ENCODE measurements at places on chromosomes 4 and X.
A peak's percentile ranks its signal among the peaks of the same experiment; 100 is the strongest.

- DNase-seq = no peak
Observed at GRCh38 chr4:56874166-56874565, 33.5 kb upstream of the REST start.

DNA sequence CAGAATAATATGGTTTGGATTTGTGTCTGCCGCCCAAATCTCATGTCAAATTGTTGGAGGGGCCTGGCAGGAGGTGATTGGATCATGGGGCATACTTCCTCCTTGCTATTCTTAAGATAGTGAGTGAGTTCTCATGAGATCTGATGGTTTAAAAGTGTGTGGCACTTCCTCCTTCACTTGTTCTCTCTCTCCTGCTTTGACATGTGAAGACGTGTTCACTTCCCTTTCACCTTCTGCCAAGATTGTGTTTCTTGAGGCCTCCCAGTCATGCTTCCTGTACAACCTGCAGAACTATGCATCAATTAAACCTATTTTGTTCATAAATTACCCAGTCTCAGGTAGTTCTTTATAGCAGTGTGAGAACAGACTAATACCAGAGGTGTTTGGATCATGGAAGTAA is 325.7 kb upstream of the GIMD1 start:
- no peak for DNase-seq

DNA sequence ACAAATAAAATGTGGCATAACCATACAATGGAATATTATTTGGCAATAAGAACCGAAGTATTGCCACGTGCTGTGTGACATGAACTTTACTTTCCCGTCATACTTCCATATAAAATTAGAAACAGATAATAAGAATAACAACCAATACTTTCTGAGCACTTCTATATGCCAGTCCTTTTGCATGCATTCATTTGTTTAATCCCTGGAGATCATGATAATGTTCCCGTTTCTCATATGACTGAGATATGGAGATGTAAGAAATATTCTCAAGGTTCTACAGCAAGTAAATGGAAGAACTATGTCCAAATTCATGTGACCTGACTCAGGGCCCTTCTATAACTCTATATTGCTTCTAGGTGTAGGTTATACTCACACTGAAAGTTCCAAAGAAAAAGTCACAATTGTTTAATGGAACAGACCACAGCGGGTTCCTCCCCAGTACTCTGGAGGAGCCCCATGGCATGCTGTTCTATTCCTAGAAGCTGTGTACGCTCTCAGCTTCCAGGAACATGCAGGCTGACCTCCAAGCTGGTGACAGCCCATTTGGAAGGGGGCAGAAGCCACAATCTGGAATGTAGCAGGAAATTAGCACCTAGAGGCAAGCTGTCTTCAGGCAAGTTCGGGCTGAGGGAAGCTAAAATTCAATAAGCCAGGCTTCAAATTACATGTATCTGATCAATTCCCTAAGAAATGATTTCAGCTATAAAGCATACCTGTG is 31.5 kb downstream of the QDPR start:
- no peak for DNase-seq

DNA sequence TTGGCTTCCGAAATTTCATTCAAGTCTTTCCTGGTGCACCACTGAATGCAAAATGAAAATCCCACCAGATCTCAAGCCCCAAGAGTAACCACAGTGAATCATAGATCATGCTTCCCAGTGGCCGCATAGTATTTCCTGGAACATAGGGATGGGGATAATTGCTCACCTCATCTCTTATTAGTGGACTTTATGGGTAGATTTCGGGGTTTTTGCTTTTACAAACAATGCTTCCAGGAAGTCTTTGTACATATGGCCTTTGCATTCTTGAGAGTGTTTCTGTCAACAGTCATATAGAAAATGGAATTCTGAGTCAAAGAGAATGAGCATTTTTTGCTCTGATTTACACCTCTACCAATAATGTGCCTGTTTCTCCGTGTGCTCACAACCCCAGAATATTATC is 53.4 kb downstream of the PPEF2 start:
- peak; percentile 69 for DNase-seq

GRCh38 chr4:98528882-98529281 is 129.5 kb downstream of the TSPAN5 start:
- no peak for DNase-seq

DNA sequence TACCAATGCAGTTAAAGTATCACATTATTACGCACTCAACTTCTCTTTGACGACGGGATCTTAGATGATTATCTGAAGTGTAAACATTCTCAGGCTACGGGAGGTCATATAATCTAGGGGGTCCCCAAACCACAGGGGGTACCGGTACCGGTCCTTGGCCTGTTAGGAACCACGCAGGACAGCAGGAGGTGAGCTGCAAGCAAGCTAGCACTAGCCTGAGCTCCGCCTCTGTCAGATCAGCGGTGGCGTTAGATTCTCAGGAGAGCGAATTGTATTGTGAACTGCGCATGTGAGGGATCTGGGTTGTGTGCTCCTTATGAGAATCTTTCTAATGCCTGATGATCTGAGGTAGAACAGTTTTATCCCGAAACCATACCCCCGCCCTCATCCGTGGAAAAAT is 20.6 kb upstream of the PRR27 start:
- no peak for DNase-seq

DNA sequence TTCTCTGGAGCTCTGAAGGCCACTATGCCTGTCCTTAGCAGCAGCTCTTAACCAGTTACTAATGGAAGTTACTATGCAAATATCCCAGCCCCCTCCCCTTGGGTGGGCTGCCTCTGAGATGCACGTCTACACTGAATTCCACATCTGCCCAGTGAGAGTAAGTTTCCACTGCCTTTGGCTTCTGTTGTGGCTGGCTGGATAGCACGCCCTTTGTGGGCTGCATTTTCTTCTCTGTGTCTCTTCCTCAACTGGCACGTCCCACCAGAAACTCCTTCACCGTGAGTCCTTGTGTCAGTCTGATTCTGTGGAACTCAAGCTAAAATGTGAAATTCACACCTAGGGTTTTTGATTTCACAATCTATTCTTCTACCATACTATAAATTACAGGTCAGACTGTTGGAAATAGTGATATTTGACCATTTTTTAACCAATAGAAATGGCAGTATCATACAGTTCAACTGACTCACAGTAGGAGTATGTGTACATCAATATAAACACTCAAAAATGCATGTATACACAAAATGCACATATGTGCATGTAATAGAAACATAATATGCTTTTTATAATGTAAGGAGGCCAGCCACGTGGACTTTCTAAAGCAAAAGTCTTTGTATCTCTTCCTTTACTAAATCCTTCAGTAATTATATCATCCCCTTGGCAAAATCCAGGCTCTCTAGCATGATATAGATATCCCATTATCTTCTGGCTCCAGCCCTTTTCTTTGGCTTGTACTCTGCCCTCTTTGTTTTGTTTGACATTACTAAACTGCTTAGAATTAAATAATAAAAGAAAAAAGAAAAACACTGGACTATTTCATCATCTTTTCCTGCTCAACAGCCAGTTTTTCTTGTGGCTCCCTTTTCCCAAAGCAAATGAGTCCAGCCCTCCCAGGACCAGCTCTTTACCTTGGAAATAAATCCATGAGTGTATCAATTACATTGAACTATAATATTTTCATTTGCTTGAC is 33.2 kb upstream of the LDB2 start:
- no peak for DNase-seq

- DNase-seq = no peak
Observed at GRCh38 chr4:40557736-40558135, 71.9 kb downstream of the RBM47 start.

DNA sequence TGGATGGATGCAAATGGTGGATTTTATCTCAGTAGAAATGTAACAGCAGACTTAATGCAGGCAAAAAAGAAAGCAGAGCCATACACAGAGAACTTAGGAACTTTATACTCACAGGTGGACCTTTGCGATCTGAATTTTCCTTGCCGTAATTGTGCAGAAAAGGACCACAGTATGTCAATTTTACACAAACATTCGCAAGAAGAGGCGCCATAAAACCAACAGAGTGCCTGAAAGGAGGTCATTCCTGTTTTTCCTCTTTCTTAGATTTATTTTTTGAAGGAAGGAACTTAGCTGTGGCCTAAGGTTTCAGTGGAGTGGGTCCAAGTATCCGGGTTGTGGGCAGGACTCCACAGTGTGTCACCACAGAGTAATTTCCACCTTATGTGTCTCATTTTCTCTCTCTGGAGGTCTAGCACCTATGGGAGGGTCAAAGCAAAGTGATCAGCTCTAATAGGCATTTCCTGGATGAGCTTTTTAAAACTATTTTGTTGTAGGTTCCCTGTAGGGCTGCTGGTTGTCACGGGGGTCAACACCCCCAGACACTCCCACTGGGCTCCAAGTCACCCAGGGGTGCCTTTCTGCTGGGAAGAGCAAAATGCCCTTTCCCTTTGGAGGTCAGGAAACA is 24.7 kb upstream of the PBDC1 start:
- peak; percentile 55 for DNase-seq

DNA sequence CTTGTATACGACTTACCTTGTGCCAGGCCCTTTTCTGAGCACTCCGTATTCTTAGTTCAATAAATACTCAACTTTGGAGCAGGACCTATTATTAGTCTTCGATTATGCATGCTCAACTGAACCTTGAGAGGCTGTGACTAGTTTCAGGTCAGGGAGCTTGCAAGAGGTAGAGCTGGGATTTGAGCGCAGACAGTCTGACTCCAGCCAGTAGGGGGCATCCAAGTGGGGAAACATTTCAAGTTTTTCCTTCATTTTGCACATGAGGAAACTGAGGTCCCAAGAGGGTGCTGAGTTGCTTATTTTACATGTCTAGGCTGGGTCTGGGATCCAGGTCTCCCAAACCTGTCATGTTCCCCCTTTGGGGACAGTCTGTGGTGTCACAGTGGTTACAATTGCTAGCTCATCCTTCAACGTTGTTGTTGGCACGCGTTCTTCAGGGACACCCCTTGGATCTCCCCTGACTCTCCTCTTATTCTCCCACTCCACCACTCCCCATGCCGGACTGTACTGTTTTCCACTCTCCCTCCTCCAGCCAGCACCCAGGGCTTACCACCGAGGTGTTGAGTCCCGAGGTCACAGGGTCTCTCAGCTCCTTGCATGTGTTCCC is 6.7 kb upstream of the PRICKLE3 start:
- peak; percentile 47 for DNase-seq

DNA sequence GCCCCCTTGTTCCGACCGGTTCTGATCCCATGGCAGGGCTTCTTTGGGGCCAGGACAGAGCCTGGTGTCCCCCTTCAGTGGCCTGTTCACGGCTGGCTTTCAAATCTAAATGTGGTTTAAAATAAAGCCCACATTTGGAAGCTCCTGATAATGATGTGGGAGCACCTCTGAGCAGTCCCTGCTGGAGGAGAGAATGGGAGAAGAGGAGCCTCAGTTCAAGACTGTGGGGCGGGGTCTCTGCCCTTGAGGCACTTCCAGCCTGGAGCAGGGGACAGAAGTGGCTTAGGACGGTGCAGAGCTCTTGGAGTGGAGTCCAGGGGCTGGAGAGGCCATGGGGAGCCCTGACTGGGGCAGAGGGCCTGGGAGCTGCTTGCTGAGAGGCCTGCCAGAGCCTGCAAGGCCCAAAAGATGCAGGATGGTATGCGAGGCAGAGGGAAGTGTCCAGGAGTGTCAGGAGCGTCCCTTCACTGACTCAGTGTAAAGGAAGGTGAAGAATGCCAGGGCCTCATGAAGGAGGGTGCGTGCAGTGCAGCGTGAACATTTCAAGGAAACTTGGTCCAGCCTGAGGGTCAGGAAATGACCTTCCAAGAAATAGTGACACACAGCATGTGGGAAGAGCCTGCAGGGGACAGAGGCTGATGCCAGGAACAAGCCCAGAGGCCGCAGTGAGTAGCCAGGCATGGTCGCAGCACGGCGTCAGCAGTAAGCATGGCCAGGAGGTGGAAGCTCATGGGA is 21.1 kb upstream of the TADA2B start:
- DNase-seq = peak; percentile 95

GRCh38 chrX:154818916-154819770 is 13.9 kb upstream of the MPP1 start:
- no peak for DNase-seq

- DNase-seq = no peak
Observed at GRCh38 chr4:130238121-130238520, 1142.2 kb downstream of the C4orf33 start.

DNA sequence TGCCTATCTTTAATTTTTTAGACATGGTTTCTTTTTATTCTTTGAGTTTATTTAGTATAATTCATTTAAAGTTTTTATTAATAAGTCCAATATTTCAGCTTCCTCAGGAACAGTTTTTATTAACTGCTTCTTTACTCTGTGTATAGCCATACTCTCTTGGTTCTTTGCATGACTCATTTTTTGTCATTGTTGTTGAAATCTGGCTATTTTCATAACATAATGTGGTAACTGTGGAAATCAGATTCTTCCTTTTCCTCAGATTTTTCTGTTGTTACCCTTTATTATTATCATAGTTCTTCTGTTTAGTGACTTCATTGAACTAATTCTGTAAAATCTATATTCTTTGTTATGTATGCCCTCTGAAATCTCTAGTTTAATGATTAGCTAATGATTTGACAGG is 124.9 kb upstream of the CYSLTR1 start:
- DNase-seq = peak; percentile 2

GRCh38 chr4:83112231-83112630 is 2.3 kb downstream of the PLAC8 start:
- DNase-seq = no peak

DNA sequence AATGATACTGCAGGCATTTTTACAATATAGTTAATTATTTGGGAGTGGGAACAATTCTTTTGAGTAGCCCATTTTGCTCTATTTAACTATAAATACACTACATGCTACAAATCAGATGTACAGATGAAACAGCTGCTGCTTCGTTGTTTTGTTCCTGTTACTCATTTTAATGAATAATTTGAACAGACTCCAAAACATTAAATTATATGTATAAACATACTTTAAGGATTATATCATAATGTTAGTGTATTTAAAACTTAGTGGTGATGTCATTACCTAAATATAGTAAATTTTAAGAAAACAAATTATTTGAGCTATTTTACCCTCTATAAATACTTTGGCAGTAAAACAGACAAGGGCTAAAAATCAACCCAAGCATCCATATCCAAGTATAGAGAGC is 60.7 kb downstream of the GAB1 start:
- DNase-seq = peak; percentile 65

- peak; percentile 59 for DNase-seq
Observed at GRCh38 chr4:106238820-106239420, 77.1 kb downstream of the TBCK start.

DNA sequence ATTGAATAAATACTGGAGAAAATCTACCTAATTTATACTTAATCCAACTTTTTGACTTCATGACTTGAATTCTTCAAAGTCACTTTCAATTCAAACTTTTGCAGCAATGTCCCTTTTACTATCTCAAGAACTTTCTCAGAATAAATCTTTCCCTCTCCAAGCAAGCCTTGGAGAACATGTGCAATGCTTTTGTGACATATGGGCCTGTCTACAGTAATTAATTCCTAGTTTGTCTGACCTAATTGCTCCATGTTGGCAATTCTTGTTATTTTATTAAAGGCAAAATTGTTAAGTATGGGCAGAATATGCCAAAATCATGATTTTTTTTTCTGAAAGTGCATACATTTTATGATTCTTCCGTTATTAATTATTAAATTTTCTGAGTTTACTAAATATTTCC is 1115.3 kb downstream of the PDHA2 start:
- no peak for DNase-seq

DNA sequence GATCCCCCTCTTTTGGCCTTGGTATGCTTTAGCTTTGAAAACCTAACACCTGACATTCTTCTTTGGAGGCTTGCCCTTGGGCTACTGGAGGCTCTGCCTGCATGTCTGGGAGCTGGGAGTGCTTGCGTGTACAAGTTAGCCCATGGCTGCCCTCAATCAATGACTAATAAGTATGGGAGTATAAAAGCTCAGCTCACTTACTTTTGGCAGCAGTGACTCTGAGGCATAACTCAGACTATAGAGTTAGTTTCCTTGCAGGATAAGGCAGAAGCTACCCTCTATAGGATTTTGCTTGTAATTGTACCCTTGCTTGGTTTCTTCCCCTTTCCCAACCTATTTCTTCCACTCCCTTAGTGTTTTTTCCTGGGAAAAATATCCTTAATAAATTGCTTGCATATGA is 247.9 kb downstream of the PPP1R2C start:
- peak; percentile 83 for DNase-seq
